ENCODE measurements at places on chromosomes 7 and 10.

DNA sequence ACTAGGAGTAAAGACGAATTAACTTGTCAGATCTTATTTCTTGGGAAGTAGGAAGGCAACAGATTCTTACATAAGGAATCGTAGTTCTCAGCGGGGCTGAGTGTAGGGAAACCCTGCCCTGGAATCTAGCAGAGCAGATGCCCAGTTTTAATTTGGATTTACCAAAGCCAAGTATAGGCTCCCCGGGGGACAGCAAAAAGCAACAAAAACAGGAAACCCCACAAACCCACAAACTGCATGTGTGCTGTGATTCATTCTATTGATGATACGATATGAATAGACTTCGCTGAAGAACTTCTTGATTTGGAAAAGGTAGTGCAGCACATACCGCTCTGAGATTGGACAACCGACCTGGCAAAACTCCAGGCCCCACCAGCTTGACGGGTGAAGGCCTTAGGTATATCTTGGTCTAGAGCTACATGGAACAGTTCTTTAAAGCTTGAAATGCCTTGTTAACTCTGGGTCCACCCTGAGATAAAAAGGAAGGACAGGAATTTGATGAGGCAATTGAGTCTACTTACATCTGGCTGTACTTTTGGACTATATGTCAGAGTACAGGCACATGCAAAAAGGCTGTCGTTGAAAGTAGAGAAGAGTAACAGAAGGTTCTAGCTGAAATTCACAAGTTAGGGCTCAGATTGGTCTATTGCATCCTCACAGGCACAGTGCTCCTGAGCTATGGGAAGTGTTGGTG lies 49.1 kb downstream of the STRA8 start:
- no peak for DNase-seq

- no peak for DNase-seq
Observed at GRCh38 chr7:143229054-143229790, 7.4 kb downstream of the TAS2R40 start.

DNA sequence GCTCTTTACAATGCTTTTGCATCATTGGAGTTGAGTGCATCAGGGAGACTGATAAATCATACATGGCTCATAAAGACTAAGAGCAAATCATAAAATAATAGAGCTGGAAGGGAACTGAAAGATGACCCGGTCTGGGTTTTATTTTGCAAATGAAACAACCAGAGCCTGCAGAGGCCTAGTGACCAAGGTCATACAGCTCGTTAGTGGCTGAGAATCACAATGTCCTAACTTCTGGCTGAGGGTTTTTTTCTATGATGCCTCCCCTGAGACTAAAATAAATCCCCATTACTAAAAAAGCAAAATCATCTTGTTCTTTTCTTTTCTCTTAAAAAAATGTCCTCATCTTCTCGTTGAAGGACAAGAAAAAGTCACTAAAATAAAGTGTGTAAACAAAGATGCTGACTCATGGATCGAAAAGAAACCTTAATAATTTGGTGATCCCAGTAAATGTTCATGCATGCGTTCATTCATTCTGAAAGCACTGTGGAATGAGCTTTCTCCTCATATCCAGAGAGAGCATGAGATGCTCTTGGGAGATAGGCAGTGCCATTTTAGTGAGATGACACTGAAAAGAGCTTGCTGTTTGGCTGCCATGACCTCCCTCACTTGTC lies 107.8 kb upstream of the PHYHIPL start:
- DNase-seq = no peak

GRCh38 chr10:62480196-62480595 lies 106.0 kb downstream of the ZNF365 start:
- no peak for DNase-seq

DNA sequence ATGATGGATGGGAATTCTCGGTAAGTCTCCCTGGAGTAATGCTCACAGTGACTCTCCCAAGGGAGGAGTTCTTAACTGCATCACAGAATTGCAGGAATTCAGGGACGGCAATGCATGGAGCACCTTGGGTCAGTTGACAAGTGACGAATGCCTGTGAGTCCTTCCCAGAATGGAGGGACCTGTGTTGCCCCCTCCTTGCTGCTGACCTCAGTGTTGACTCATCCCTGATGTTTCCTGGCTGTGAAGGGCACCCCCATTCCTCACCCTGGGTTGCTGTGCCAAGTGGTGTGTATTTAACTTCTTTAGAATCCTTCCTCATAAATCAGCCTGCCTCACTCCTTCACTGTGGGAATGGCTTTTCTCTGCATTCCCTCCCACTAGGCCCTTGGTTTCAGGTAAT lies 98.9 kb downstream of the LRMDA start:
- DNase-seq = no peak

GRCh38 chr10:111319866-111320265 lies 243.0 kb downstream of the ADRA2A start:
- no peak for DNase-seq

DNA sequence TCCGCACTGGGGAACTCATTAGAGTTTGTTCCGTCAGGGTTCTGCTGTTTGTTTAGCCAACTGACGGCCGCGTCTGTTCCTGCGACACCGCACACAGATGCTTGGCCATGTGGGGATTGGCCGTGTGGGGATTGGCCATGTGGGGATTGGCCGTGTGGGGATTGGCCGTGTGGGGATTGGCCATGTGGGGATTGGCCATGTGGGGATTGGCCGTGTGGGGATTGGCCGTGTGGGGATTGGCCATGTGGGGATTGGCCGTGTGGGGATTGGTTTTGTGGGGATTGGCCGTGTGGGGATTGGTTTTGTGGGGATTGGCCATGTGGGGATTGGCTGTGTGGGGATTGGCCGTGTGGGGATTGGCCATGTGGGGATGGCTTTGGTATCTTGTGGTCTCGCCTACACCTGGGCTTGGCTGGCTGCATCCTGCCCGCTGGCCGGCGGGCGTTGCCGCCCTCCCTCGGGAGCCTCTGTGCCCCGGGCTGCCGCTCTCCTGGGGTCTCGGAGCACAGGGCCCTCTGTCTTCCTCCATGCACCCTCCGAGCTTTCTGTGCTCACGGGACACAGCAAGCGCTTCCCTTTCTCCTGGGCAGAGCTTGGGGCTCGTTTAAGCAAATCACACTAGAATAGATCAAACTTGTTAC lies 62.5 kb downstream of the NKX6-2 start:
- DNase-seq = no peak

GRCh38 chr7:84783141-84783778 lies 403.6 kb downstream of the SEMA3D start:
- DNase-seq = no peak

- no peak for DNase-seq
Observed at GRCh38 chr10:46263831-46264268, 22.9 kb upstream of the ANTXRL start.

DNA sequence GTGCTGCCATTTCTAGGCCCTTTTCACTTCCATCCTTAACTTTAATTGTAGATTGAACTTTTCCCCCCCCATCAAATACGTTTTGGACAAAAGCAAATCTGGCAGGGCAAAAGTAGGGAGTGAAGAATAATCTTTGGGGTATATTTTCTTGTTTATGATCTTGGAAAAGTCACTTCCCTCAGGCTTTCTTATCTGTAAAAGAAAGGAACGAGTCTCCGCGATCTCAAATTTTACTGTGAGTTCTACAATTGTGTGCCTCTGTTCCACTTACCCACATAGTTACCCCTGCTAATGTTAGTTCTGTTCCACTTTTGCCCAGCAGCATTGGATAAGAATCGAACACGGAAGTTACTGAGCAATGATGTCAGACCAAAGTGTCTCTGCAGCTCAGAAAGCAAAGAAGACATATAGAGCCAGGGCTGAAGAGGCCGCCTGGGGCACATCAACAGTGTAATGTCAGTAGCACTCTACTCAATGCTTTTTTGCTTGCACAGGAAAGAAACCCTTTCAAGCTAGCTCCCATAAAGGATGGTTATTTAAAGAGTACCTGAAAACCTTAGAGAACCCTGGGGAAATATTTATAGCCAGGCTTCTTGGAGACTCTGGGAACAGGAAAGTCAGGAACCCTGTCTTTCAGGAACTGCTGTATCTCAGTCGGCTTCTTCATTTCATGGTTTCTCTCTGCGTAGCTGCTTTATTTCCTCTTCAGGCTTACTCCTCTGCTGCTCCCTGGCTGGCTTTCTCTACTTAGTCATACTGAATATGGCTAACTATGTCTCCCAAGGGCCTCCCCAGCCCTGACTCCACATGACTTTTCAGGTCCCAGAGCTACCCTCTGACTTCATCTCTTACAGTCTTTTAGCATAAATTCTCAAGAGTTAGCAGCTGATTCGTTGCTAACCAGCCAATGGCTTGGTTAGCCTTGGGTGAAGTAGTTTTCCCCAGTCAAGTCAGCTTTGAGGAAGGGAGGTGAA lies 123.7 kb upstream of the FAM3C start:
- no peak for DNase-seq

- no peak for DNase-seq
Observed at GRCh38 chr10:34967335-34967880, 122.7 kb downstream of the CUL2 start.
